Motor neuron (in vitro differentiated cells): ENCODE measurements at places on chromosomes 13 and 19. TPM values are rescaled to one million over a fixed set of nuclear protein-coding genes. Genes with fewer than 3 reads are reported as not detected.

ZNF285 gene
- 7.0 and 7.6 TPM in 2 replicates for total RNA-seq

ZNF613 gene
- 5.1 and 5.5 TPM in 2 replicates for total RNA-seq

ZNF865 gene
- total RNA-seq: 1.6 and 2.5 TPM in 2 replicates

ZNF224 gene
- 12.0 and 15.2 TPM in 2 replicates for total RNA-seq

CDX2 gene
- total RNA-seq: 0.25 and 0.32 TPM in 2 replicates

ELSPBP1 gene
- total RNA-seq: 0.23 TPM in 1 of 2 replicates, not detected in the other

MARK4 gene
- total RNA-seq: 12.3 and 12.7 TPM in 2 replicates

CLC gene
- total RNA-seq: not detected in 2 replicates

URAD gene
- not detected in 2 replicates for total RNA-seq

GFY gene
- 0.26 and 0.46 TPM in 2 replicates for total RNA-seq

TNNT1 gene
- 10.6 and 11.6 TPM in 2 replicates for total RNA-seq

OR7D2 gene
- 0.09 and 0.10 TPM in 2 replicates for total RNA-seq

PDS5B gene
- total RNA-seq: 37.5 and 41.4 TPM in 2 replicates

PPM1N gene
- total RNA-seq: 1.2 and 1.3 TPM in 2 replicates

TLE2 gene
- total RNA-seq: 7.6 and 8.3 TPM in 2 replicates

BIVM gene
- total RNA-seq: 12.0 and 12.7 TPM in 2 replicates

PRMT1 gene
- total RNA-seq: 206 and 212 TPM in 2 replicates

ECSIT gene
- 41.8 and 47.8 TPM in 2 replicates for total RNA-seq

CDC42EP5 gene
- total RNA-seq: 3.1 and 3.5 TPM in 2 replicates

CELF5 gene
- 20.4 and 22.9 TPM in 2 replicates for total RNA-seq
